A172 (cell line): ENCODE measurements at places on chromosomes 5 and 9. TPM values are rescaled to one million over a fixed set of nuclear protein-coding genes. Genes with fewer than 3 reads are reported as not detected.

GRCh38 chr9:16654596-16655126 is 215.8 kb downstream of the BNC2 start:
- DNase-seq: no peak

GRCh38 chr5:122187426-122187825 is 58.1 kb downstream of the ZNF474 start:
- DNase-seq: peak; percentile 74

DNA sequence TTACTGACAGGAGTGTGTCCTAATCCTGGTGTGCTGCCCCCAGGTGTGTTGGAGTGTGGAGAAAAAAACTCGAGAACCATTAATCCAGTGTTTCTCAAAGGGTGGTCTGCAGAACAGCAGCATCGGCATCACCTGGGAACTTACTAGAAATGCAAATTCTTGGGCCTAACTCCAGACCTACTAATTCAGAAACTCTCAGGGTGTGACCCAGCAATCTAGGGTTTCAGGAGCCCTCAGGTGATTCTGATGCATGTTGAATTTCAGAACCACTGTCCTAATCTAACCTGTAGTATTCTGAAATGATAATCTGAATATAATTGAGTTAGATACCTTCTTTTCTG is 30.0 kb upstream of the IL6ST start:
- DNase-seq: no peak

- DNase-seq: peak; percentile 96
These were observed 220.8 kb upstream of the RFX3 start for GRCh38 chr9:3746296-3747275.

DNA sequence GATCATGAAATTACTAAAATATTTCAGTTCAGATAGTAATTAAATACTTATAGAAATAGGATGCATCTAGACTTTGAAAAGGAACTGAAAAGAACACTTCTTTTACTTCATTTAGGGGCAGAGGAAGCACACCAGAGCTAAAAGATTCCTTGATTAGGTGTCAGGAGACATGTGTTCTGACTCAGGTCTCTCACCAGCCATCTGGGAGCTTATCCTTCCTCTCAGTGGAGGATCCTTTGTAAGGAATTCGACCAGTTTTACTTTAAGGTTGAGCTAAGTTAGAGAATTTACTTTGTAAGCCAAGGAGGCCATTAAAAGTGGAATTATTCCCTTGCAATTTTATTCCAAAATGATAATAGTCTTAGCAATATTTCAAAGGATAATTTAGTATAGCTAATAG is 16.7 kb downstream of the VCAN start:
- DNase-seq: no peak

DNA sequence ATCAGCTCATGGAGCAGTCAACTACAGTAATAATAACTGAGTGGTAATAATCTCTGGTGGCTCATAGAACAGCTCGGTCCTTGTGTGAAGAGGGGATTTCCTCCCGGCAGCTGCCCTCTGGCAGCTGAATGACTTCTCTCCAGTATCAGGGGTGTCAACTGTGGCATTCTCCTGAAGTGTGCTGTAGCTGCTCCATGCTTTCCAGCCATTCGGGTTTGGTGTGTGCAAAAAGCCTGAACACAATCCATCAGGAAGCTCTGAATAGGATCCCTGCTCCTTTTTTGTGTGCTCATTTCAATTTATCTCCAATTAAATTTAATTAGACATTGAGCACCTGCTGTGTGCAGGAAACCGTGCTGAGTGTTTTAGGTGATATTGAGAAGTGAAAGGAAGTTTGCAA is 59.8 kb upstream of the BARX1 start:
- DNase-seq: no peak

DNA sequence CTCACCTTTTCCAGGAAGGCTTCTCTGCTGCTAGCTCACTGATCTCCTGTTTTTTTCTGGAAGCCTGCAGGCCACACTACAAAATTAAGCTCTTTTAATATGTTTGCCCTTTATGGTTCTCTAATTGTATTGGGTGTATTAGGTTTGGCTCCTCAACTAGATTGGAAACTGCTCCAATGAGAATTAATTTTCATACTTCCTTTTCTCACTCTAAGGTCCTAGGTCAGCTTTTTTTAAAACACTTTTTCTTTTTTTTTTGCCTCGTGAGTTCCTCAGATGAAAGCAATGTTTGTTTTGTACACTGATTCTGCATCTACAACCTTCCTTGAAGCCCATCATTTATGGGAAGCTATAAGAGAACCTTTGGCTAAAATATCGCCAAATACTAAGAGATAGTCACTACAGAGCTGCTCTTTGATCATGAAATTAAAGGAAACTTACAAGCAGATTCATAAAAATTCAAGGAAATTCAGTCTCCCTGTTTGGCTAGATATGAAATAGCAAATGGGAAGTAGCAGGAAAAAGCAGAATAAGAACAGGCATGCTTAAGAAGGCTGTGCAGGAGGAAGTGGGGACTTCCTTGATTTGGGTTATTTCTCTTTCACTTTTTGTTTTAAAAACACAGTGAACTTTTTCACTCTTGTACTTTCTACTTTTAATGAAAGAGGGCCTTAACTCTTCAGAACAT is 55.2 kb upstream of the FYB1 start:
- DNase-seq: peak; percentile 12

- no peak for DNase-seq
These were observed 281.8 kb upstream of the TUT7 start for GRCh38 chr9:86636038-86636437.

DNA sequence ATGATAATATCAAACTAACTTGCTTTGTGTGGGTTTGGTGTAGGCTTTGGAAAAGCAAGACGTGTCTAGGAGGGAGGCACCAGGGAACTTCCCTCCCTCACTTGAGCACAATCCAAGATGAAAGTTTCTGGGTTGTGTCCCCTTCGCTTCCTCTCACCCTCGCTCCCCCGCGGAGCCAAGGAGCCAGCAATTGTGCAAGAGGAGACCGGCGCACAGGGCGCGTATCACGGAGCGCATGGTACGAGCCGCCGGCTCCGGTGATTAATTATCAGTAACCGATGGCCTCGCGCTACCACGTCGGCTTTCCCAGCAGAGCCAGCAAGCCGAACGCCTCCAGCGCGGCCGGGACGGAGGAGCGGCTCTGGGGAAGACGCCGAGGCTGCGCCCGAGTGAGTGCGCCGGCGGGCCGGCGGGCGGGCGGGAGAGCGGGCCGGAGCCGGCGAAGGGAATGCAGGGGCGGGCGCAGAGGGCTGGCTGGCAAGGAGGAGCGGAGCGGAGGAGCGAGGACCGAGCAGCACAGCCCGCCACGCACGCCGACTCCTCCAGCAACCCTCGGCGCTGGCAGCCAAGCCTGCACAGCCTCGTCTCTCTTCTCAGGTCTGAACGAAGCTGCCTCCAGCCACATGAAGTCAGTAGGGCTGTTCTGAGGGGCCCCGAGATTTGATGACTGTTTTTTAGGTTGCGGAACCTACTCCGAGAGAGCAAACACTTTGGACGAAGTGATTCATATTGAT is 143.6 kb downstream of the BNC2 start:
- DNase-seq: peak; percentile 56

DNA sequence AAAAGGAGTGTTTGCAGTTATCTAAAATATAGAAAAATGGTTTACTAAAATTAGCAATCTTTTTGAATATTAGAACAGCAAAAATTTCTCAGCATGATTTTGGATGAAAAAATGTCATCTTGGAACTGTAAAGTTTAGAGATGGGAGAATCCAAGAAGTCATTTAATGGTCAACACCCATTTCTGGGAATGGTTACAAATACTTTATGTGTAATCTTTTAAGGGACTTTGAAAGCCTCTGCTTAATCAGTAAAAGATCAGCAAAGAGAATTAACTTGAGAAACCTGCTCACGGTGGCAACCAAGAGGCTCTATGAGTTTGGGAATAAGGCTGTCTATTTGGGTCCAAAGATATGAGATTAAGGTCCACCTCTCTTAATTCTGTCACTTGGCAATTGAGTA is 13.0 kb downstream of the C1QTNF3 start:
- DNase-seq: no peak

SOWAHA gene
- total RNA-seq: not detected in 2 replicates

FER gene
- 16.5 and 29.3 TPM in 2 replicates for total RNA-seq

AHRR gene
- total RNA-seq: 1.2 and 1.4 TPM in 2 replicates

EFNA5 gene
- total RNA-seq: 3.0 and 3.4 TPM in 2 replicates

TGFBR1 gene
- total RNA-seq: 30.3 and 31.1 TPM in 2 replicates

PCDHA5 gene
- total RNA-seq: 0.10 and 0.12 TPM in 2 replicates

BNC2 gene
- 9.9 and 10.9 TPM in 2 replicates for total RNA-seq

PRLR gene
- 0.36 TPM in 1 of 2 replicates, not detected in the other for total RNA-seq

HAND1 gene
- total RNA-seq: not detected in 2 replicates
